ENCODE measurements at places on chromosomes 12 and 14.

DNA sequence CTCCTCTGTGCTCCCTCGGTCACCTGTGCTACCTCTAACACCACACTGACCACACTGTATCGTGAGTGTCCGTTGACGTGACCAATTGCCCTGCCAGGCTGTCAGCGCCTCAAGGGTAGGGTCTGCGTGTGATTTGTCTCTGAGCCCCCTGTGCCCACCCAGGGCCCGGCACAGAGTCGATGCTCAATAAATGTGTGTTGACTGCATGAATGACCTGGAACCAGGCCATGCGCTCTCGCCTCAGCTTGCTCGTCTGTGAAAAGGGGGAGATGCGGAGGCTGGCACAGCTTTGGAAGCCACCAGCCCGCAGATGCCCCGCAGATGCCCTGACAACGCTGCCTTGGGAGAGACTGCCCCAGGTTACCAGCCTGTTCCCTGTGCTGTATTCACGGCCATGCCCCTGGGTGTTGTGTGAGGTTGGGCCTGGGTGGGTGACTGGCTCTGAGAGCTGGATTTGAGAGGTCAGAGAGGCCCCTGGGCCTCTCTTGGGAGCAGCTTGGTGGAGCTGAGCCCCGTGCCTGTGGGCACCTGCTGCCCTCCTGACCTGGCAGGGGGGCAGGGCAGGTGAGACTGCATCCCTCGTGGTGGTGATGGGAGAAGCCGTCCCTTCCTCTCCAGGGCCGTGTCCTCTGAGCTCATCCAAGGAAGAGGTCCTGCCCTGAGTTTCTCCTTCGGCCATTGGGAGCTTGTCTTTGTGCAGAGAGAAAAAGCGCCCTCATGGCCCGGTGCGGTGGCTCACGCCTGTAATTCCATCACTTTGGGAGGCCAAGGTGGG lies 43.2 kb downstream of the CYP46A1 start:
- no peak for DNase-seq

DNA sequence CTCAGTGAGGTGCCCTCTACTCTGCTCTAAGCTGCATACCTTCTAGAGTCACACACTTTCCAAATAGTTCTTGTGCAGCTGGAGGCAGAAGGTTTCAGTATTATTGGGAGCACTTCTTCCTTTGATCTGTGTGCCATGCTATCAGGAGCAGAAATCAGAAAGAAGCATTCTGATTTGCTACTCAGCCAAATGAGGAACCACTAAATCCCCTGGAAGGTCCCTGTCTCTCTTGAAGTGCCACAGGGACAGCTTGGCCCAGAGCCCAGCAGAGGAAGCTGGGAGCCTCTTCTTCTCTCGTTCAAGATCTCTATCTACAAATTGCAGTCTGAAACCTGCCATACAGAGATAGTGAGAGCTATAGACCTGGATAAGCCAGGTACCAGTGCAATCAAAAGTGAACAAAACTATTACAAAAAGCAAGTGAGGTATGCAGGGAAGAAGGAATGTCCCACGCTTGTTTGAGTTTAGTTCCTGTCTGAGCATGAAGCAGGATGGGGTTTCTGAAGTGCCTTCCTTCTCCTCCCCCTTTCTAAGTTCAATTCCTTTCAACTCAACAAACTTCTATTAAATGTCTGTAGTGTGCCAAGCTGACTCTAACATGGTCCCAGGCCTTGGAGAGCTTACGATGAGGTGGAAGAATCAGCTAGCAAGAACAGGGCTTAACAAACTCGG lies 100.9 kb upstream of the PARP11 start:
- peak; percentile 69 for DNase-seq

DNA sequence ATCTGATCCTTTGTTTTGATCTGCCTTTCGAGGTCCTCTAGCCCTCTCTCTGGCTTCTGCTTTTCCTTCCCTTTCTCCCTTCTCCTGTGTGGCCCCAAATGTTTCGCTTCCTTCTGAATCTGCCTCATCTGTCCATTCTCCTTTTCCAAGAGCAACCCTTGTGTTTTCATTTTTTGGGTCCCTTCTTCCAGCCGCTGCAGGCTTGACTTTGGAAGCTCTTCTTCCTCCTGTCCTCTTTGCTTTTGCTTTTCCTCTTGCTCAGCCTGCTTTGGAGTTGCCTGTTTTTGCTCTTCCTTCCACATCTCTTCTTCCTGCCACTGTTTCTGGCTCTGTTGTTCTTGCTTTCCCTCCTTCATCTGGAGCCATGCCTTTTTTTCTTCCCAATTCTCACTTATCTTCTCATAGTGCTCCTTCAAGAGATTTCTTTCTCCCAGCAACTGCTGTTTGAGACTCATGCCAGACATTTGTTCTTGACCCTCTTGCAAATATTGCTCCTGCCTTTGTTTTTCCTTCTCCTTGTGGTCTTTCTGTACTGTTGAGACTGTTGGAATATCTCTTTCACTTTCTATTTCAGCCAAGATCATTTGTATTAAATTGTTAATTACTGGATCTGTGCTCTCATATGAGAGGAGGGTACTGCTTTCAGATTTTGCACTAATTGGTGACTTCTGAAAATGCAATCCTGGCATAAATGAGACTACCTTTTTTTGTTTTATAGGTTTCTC lies 42.4 kb downstream of the FAM186A start:
- DNase-seq: no peak

GRCh38 chr14:95185767-95186392 lies 28.6 kb upstream of the DICER1 start:
- peak; percentile 20 for DNase-seq

DNA sequence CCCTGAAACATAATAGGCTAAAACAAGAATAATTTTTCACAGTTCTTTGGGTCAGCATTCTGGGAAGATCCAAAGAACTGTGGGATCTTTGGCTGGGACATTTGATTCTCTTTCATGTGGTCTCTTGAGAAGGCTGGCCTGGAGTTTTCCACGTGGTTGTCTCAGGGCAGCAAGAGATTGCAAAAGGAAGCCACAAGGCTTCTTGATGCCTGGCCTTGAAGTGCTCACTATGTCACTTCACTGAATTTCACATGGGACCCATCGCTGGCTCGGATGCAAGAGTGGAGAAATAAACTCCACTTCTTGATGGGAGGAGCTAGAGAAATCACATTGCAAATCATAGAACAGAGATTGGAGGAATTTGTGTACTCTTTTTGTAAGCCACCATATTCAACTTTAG lies 343.4 kb downstream of the MED13L start:
- no peak for DNase-seq
